Stimulated activated memory B cell treated with anti-CD40 and anti-IgM and Interleukin-4, amounts not matched to agents 10 μg/mL and 1 μg/mL and 100 μg/mL, for 72 hours (primary cell): ENCODE measurements at places on chromosomes 4 and X.

- H3K27ac ChIP-seq = no peak overlapping the region
- no peaks in the 10 kb centered on the region for H3K27me3 ChIP-seq
- no peaks in the 10 kb centered on the region for H3K36me3 ChIP-seq
- no peaks in the 10 kb centered on the region for H3K4me1 ChIP-seq
These were observed 43.0 kb downstream of the CXCL1 start for GRCh38 chr4:73912191-73912590.

- no peaks in the 10 kb centered on the region for H3K36me3 ChIP-seq
- no peak for ATAC-seq
- no peaks in the 10 kb centered on the region for H3K4me1 ChIP-seq
- no peak overlapping the region for H3K4me3 ChIP-seq
- H3K27me3 ChIP-seq = no peaks in the 10 kb centered on the region
- no peak overlapping the region for H3K27ac ChIP-seq
These were observed 1337.5 kb downstream of the FSTL5 start for GRCh38 chr4:160826339-160826679.

DNA sequence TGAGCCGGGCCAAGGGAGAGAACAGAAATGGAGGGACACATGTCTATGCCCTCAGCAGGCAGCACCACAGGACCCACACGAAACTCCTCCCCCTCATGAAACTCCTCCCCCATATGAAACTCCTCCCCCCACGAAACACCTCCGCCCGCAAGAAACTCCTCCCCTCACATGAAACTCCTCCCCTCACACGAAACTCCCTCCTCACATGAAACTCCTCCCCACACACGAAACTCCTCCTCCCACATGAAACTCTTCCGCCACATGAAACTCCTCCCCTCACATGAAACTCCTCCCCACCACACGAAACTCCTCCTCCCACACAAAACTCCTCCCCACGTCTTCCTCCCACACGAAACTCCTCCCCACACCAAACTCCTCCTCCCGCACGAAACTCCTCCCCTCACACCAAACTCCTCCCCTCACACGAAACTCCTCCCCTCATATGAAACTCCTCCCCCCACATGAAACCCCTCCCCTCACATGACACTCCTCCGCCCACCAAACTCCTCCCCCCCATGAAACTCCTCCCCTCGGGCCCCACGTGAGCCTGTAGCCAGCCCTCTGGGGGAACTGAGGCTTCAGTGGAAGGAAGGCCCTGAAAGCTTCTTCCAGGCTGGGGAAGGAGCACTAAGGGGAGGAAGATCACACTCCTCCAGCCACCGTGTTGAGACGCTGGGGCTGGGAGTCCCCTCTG, 15.2 kb downstream of the ADRA2C start:
- H3K36me3 ChIP-seq = no peaks in the 10 kb centered on the region
- no peak overlapping the region for H3K4me3 ChIP-seq
- H3K27ac ChIP-seq = no peak overlapping the region
- no peak for ATAC-seq
- no peaks in the 10 kb centered on the region for H3K4me1 ChIP-seq
- peaks cover 53% of the 10 kb centered on the region for H3K27me3 ChIP-seq

GRCh38 chr4:70802928-70803580, 36.6 kb downstream of the GRSF1 start:
- no peaks in the 10 kb centered on the region for H3K27me3 ChIP-seq
- no peaks in the 10 kb centered on the region for H3K4me1 ChIP-seq
- H3K36me3 ChIP-seq = peaks cover 28% of the 10 kb centered on the region
- no peak overlapping the region for H3K27ac ChIP-seq
- no peak overlapping the region for H3K4me3 ChIP-seq

DNA sequence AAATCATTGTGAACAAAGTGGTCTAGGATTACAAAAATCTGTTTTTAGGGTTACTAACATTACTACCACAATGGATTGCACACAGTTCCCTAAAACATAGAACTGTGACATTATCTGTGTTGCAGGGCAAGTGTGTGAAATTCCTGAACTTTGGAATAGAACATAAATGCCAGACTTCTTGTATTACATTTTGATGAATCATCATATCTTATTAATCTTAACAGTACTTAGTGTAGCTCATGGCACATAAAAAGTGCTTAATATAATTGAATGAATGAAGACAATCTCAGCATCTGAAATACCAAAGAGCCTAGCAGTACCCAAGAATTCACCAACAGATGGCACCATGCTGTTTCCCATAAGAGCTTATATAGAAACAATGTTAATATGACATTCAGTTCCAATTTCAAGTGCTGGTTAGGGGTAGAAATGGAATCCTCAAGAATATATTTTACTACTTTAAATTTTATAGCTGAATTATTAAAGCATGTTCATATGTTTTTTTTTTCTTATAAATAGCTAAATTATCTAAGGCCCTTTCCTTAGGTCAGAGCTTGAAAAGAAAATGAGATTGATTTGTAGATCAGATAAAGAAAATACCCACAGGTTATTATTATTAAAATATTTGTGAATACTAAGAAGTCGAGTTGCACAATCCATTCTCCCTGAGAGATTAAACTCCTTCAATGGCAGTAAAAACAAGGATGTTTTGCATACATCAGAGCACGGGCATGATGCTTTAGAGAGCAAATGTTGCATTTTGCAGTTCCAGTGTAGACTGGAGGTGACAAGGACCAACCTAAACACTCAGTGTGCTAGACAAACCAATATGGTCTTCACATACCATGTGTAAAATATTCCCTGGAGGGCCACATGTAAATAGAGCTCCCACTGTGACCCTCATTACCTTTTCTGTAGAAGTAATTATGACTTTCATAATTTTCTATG, 25.7 kb upstream of the SHISA3 start:
- H3K4me1 ChIP-seq = no peaks in the 10 kb centered on the region
- H3K36me3 ChIP-seq = no peaks in the 10 kb centered on the region
- no peak overlapping the region for H3K27ac ChIP-seq
- no peak for ATAC-seq
- H3K27me3 ChIP-seq = peaks cover 8% of the 10 kb centered on the region

- H3K36me3 ChIP-seq = no peaks in the 10 kb centered on the region
- no peaks in the 10 kb centered on the region for H3K4me1 ChIP-seq
- no peak overlapping the region for H3K4me3 ChIP-seq
- H3K27me3 ChIP-seq = no peaks in the 10 kb centered on the region
These were observed 154.2 kb upstream of the SPANXC start for GRCh38 chrX:141396536-141396935.

DNA sequence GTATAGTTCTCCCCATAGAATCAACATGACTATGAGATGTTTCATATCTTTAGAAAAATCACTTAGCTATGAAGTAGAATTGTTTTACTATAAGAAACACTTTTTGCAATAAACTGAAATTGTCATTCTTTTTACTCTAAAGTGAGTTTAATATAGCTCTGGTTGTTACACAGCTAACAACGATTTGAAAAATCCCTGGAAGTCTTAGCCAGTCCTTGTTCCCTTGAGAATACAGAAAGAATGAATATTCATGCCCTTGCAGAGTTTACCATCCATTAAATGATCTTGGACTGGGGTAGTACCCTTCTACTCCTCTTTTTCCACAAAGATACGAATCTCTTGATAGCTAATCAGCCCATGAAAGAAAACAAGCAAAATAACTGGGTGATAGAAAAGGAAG, 141.8 kb downstream of the JADE1 start:
- H3K36me3 ChIP-seq = peaks cover 27% of the 10 kb centered on the region
- no peaks in the 10 kb centered on the region for H3K4me1 ChIP-seq
- no peak overlapping the region for H3K27ac ChIP-seq
- H3K4me3 ChIP-seq = no peak overlapping the region

DNA sequence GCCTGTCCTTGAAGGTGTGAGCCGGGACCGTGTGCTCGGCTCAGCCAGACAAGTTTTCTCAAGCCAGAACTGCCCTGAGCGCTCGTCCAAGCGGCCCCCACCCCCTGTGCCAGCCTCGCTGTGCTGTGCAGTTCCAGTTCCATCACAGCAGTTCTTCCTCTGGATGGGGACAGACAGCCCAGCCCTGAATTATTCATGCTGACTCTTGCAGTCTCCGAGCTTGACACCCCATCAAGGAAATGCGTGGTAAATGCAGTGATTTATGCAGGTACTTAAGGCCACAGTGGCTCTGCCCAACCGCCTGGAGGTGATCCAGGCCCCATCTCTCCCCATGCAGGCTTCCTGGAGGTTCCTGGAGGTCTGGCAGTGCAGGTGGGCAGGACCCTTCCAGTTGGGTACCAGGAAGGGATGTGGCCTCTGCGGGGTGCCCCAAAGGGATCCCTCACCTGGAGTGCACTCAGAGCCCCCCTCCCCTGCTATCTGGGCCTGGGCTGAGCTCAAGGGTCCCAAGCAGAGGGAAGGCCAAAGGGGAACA, 44.8 kb upstream of the HMX1 start:
- H3K36me3 ChIP-seq = no peaks in the 10 kb centered on the region
- H3K4me3 ChIP-seq = no peak overlapping the region
- no peak for ATAC-seq
- no peak overlapping the region for H3K27ac ChIP-seq
- H3K4me1 ChIP-seq = no peaks in the 10 kb centered on the region

DNA sequence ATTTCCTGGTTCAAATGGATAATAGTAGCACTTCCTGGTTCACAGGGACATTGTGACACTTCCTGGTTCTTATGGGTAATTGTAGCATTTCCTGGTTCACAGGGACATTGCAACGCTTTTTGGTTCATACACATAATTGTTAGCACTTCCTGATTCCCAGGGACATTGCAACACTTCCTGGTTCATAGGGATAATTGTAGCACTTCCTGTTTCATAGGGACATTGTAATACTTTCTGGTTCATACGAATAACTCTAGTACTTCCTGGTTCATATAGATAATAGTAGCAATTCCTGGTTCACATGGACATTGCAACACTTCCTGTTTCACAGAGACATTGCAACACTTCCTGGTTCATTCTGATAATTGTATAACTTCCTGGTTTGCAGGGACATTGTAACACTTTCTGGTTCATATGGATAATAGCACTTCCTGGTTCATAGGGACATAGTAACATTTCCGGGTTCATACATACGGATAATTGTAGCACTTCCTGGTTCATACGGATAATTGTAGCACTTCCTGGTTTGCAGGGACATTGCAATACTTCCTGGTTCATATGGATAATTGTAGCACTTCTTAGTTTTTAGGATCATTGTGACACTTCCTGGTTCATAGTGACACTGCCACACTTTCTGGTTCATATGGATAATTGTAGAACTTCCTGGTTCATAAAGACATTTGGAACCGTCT, 61.6 kb upstream of the CD99 start:
- peak overlapping the region; percentile 84 for H3K4me3 ChIP-seq
- H3K4me1 ChIP-seq = peaks cover 37% of the 10 kb centered on the region
- ATAC-seq = peak; percentile 78
- peak overlapping the region; percentile 99 for H3K27ac ChIP-seq
- no peaks in the 10 kb centered on the region for H3K27me3 ChIP-seq

GRCh38 chr4:100367451-100367850, 150.4 kb downstream of the EMCN start:
- H3K27me3 ChIP-seq = no peaks in the 10 kb centered on the region
- no peaks in the 10 kb centered on the region for H3K36me3 ChIP-seq
- ATAC-seq = no peak

- no peak overlapping the region for H3K27ac ChIP-seq
- H3K4me1 ChIP-seq = no peaks in the 10 kb centered on the region
- H3K4me3 ChIP-seq = no peak overlapping the region
- ATAC-seq = no peak
- no peaks in the 10 kb centered on the region for H3K27me3 ChIP-seq
These were observed 624.1 kb upstream of the GNPDA2 start for GRCh38 chr4:45350438-45350837.

DNA sequence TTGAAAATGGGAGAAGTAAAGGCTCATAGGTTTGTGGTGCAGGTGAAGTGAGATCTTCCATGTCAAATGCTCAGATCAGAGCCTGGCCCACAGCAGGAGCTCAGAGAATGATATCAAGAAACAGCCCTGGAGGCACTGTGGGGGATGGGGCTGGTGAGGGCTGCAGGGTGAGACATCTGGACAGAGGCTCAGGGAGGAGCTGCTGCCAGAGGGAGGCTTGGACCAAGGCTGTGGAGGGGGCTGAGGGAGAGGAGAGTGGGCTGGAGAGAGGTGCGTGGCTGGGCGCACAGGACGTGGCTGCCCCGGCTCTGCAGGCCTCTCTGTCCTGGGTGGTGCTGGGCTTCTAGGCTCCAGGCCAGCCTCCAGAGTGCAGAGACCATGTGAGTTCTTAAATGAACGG, 5.6 kb downstream of the SORCS2 start:
- no peaks in the 10 kb centered on the region for H3K4me1 ChIP-seq
- no peak overlapping the region for H3K4me3 ChIP-seq
- H3K36me3 ChIP-seq = no peaks in the 10 kb centered on the region
- ATAC-seq = no peak
- no peak overlapping the region for H3K27ac ChIP-seq
- H3K27me3 ChIP-seq = peaks cover 74% of the 10 kb centered on the region

GRCh38 chr4:180657881-180658280, 1585.3 kb upstream of the TENM3 start:
- no peaks in the 10 kb centered on the region for H3K27me3 ChIP-seq
- ATAC-seq = no peak
- H3K36me3 ChIP-seq = no peaks in the 10 kb centered on the region
- no peaks in the 10 kb centered on the region for H3K4me1 ChIP-seq
- H3K4me3 ChIP-seq = no peak overlapping the region
- no peak overlapping the region for H3K27ac ChIP-seq

- H3K4me1 ChIP-seq = no peaks in the 10 kb centered on the region
- no peak overlapping the region for H3K27ac ChIP-seq
- no peaks in the 10 kb centered on the region for H3K36me3 ChIP-seq
- H3K4me3 ChIP-seq = no peak overlapping the region
These were observed 13.2 kb upstream of the HCCS start for GRCh38 chrX:11097933-11098332.

DNA sequence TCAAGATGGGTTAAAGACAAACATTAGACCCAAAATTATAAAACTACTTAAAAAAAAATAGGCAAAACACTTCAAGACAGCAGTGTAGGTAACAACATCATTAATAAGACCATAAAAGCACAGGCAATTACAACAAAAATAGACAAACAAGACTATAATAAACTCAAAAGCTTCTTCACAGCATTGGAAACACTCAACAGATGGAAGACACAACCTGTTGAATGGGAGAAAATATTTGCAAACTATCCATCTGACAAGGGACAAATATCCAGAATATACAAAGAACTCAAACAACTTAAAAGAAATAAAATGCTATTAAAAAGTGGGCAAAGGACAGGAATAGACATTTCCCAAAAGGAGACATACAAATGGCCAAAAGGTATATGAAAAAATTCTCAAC, 170.7 kb downstream of the HHIP start:
- H3K27me3 ChIP-seq = no peaks in the 10 kb centered on the region
- H3K36me3 ChIP-seq = no peaks in the 10 kb centered on the region
- no peak overlapping the region for H3K4me3 ChIP-seq

- H3K27me3 ChIP-seq = no peaks in the 10 kb centered on the region
- no peak for ATAC-seq
- peak overlapping the region; percentile 93 for H3K4me3 ChIP-seq
- H3K36me3 ChIP-seq = no peaks in the 10 kb centered on the region
- peaks cover 43% of the 10 kb centered on the region for H3K4me1 ChIP-seq
These were observed 979 bp downstream of the EFNB1 start for GRCh38 chrX:68829582-68830418.

DNA sequence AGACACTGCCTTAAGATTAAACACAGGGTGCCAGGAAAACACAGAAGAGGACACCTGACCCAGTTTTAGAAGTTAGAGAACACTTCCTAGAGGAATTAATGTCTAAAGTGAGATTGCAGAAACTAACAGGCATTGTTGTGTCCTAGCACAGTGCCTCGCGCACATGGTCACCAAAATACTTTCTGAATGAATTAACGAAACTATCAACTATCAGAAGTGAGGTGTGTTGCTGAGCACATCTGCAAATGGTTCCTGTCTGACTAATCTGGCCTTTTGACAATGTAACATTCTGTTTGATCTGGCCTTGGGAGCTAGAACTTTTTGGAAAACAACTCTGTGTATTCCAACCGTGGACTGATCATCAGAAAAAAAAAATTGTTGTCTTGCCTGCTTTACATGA, 556.8 kb upstream of the LCORL start:
- no peak for ATAC-seq
- no peak overlapping the region for H3K27ac ChIP-seq
- no peaks in the 10 kb centered on the region for H3K36me3 ChIP-seq
- peaks cover 17% of the 10 kb centered on the region for H3K27me3 ChIP-seq
